D721Med (cell line): ENCODE measurements at places on chromosomes 2 and 18.

DNA sequence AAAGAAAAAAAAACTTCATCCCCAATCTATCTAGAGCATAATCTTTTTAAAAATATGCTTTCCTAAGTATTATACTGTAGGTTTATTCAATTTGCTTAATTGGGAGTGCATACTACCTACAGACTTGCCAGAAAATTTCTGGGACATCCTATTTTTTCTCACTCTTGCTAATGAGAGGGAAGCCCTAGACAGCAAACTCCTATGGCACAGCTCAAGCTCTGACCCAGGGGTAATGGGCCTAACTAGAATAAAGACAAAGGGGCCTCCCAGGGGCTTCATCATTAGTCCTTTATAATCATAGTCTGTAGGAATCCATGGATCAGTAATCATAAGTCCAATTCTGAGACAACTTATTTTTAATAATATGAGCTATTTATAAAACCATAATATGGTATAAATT is 142.6 kb upstream of the ITGA4 start:
- DNase-seq: no peak

DNA sequence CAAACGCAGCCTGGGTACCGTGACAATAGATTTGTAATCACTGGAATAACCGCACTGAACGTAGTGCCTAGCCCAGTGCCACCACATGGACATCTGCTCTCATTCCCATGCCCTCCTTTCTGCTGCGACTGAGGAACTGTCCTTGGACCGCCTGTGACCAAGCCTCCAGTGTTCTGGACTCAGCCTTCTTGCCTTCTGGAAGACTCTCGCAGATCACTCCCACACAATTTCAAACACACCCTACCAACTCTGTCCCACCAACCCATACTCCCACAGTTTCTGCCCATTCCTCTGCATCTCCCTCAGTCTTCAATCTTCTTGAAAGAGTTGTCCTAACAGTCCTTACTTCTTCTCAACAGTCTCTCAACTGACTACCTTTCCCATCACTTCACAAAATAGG is 2.1 kb downstream of the RNF149 start:
- no peak for DNase-seq

- DNase-seq: no peak
These were observed 81.6 kb downstream of the TWIST2 start for GRCh38 chr2:238929242-238930081.

- DNase-seq: no peak
These were observed 13.8 kb upstream of the KCNS3 start for GRCh38 chr2:17864676-17865075.

DNA sequence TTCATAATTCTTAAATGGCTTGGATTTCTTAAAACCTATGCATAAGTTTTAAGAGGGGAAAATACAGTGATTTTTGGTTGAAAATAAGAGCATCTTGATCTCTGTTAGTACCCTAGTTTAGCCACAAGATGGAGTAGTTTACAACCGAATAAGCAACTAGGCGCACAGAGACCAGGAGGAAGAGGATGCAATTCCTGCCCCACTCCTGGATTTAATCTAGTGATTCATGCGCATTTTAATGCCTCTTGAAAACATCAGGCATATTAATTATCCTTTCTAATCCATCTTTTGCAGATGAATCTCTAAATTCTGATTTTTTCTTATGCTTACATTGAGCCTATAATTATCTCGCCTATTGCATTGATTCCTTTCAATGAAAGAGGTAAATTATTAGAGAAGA is 76.7 kb downstream of the MRPS9 start:
- DNase-seq: peak; percentile 38

GRCh38 chr2:171794918-171795317 is 99.1 kb downstream of the SLC25A12 start:
- no peak for DNase-seq

DNA sequence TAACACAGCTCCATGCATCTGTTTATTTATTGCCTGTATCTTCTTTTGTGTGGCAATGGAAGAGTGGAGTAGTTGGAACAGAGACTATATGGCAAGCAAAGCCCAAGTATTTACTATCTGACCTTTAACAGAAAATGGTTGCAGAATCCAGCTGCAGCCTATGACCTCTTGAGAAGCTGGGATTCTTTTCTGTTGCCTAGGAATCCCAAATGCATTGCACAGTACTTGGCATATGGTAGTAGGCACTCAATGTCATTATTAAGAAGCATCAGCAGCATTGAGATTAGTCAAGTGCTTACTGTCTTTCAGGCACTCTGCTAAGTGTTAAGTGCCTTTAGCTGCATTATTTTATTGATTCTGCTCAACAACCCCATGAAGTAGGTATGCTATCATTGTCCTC is 331.6 kb downstream of the CCDC85A start:
- DNase-seq: no peak

DNA sequence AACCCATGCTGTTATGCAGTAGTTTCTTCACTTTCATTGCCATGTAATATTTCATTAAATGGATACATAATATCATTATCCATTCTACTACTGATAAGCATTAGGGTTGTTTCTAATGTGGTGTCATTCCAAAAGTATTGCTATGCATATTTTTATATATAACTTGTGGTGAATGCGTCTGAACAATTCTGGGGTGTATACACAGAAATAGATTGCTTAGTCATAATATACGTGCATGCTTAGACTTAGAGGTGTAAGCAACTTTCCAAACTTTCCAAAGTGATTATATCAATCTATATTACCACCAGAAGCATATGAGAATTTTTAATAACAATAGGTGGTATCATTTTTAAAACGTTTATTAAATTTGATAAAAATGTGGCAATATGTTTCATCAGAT is 540.9 kb downstream of the DSC3 start:
- no peak for DNase-seq

DNA sequence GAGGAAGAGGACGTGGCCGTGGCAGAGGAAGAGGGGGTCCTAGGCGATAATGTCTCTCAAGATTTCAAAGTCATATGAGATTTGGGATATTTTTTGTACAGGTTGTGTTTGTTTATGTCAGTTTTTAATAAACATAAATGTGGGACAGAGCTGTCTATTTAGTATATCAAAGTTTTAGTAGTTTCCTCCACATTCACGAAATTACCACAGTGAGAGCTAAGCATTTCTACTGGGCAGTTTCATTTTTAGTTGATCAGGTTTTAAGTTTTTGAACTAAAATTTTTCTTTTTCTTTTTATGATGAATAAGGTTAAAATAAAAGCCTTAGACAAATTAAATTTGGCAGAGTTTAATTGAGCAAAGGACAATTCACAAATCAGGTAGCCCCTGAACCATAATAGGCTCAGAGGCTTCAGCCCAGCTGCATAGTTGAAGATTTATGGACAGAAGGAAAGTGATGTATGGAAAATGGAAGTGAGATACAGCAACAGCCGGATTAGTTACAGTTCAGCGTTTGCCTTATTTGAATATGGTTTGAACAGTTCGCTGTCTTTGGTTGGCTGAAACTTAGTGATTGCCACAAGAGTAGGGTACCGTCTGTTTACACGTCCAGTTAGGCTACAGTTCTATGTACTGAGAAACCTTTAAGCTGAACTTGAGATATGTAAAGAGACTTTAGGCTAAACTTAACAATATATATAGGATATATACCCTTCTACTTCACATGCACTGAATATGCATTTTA is 17.1 kb downstream of the SNRPD1 start:
- DNase-seq: no peak

DNA sequence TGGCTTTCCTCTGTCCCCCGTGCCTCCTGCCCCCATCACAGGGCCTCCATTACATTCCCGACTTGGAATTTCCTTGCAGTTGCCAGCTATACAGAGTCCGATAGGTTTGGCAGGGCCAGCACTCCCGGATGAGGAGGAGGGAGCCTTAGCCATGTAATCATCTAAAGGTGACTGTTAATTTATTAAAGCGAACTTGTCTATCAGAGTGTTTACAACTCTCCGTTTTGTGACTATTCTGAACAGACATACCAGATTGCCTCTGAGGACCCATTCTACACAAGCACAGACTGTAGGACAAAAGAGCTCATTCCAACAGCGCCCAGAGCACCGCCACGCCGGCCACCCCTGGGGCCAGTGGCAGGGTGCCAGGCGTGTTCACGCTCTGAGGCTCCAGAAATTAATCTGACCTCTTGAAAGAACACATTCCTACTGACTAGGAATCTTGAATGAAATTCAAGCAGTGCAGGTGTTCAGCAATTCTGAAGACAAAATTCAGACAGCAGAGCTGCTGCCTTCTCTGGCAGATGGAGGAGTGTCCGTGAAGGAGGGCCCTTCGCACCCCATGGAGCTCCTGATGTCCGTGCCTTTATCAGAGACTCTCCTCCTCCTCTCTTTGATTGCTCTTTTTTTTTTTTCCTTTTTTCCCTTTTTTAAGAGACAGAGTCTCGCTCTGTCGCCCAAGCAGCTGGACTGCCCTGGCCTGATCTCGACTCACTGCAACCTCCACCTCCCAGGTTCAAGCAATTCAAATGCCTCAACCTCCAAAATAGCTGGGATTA is 58.1 kb upstream of the RALBP1 start:
- no peak for DNase-seq

DNA sequence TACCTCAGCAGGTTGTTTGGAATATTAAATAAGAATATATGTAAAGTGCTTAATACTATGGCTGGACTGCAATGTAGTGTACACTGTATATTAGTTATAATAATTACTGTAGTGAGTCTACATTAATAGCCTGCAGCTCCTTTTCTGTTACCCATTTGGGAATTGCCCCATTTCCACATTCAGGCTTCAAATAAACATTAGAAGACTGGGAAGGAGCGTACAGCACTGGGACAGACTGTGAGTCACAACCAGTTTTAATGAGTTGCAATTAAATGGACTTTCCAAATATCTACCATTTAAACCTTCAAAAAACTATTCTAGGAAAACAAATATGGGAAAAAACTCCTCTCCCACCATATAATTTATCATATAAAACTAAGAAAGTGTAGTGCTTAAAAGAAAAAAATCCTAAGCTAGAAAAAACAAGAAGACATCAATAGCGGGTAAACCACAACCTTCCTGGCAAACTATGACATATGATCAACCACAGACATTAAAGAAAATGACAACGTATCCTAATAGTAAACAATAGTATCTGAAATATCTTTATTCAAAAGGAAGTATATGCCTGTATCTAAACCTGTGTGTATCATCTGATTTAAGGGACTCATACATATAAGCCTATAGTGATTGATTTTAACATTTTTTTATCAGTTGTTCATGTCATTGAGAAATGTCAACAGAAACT is 86.1 kb downstream of the TRIP12 start:
- no peak for DNase-seq

DNA sequence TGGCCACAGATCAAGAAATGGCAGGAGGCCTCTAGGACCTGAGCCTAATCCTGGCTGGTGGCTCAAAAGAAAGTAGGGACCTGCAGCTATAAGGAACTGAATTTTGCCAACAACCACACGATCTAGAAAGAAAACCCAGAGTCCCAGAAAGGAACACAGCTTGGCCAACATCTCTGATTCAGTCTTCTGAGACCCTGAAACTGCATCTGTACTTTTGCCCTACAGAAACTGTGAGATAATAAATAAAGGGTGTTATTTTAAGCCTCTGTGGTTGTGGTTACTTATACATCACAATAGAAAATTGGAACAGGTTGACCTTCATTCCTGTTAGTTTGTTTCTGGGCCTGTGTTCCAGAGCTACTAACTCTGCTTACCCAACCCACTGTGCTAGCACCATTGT is 356.8 kb upstream of the ST6GAL2 start:
- no peak for DNase-seq

- DNase-seq: no peak
These were observed 40.6 kb downstream of the SPC25 start for GRCh38 chr2:168849610-168850009.

DNA sequence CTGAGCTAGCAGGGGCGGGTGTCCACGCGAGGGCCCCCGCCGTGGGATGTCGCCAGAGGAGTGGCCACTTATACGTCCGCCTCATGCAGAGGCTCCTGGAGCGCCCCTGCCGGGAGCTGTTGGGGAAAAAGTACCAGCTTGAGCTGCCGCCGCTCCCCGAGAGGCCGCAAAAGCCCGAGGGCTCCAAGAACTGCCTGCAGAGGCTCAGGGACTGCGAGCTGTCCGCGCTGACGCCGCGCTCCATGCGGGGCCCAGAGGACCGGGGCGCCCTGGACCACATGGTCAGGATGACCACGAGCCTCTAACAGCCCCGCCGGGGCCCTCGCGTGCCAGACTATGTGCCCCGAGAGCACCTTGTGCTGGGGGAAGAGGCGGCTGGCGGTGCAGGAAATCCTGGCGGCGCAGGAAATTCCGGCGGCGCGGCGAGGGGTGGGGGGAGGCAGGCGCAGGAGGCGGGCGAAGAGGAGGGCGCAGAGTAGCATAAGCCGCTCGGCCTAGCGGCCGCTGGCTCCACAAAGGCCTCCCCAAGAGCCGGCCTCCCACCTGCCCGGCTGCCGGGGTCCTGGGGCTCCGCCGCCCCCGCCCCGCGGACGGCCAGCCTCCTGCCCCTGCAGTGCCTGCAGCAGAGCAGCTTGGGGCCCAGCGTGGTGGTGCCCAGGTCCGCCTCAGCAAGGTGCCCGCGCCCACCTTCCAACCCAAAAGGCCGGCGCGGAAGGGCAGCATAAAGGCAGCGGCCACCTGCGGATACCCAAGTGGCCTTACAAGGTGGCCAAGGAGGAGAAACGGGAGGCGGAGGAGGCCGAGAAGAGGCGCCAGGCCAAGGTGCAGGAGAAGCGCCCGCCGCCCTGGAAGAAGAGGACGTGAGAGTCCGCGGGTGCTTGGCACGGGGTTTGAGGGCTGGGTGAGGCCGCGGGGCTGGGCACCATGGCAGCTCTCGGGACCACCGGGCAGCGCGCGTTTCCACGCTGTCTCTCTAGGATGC is 42.1 kb upstream of the TRIM43B start:
- peak; percentile 38 for DNase-seq

DNA sequence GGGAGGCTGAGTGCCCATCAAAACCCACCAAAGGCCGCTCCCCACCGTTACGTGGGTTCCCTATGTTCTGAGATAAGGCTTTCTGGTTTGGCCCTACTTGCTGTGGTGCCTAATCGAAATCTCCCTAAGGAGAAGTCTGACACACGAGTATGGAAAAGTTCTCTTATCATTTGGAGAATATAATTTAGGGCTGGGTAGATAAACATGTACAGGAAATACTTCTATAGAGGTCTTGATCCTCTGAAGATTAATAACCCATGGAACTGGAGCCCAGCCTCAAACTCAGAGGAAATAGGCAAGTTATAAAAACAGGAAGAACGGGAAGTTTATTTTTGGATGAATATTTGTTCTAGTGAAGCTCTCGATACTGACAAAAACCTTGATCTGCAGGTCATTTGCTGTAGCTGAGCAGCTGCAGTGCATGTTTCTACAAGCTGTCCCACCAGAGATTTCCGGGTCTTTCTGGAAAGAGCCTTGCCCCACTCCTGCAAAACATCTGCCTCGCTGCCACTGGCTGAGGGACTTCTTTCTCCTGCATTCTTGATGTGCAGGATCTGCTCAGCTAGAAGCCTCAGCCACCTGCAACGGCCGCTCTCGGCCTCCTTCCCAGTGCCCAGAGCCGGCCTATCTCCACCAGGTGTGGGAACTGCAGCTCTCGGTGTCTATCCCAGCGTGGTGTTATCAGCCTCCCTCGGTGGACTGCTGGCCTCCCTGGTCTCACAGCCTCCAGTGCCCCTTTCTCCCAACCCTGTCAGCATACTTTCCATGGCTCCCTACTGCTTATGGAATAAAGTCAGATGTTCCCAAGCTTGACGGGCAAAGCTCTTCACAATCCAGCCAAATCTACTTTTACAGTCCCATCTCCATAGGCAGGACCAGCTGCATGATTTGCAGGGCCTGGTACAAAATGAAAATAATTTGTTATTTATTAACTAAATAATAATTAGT is 48.6 kb downstream of the SPRED2 start:
- DNase-seq: no peak
